Frontal cortex (tissue), 4 donors: ENCODE measurements at places on chromosomes 13 and 19. TPM values are rescaled to one million over a fixed set of nuclear protein-coding genes. Genes with fewer than 3 reads are reported as not detected.

Gene PRTN3
- total RNA-seq: 1.2 TPM

Gene TMIGD2
- not detected for total RNA-seq

Gene ZNF134
- total RNA-seq: 37.5 TPM

Gene TEX26
- 1.2 TPM for total RNA-seq

Gene POU4F1
- total RNA-seq: under 0.01 TPM

Gene LSM14A
- total RNA-seq: 68.1 TPM

Gene AKAP11
- total RNA-seq: 76.2 TPM

Gene ZNF541
- total RNA-seq: under 0.01 TPM

Gene ZNF701
- total RNA-seq: 22.4 TPM

Gene PCDH9
- 64.4 TPM for total RNA-seq

Gene HIF3A
- 3.3 TPM for total RNA-seq

Gene DAND5
- under 0.01 TPM for total RNA-seq

Gene ERFL
- total RNA-seq: not detected

Gene C19orf33
- 0.82 TPM for total RNA-seq

Gene ERCC1
- 55.0 TPM for total RNA-seq

Gene PNPLA6
- 45.2 TPM for total RNA-seq

Gene KLHL1
- total RNA-seq: 70.9 TPM

Gene ZNF433
- total RNA-seq: 16.3 TPM

Gene IRGC
- total RNA-seq: not detected

Gene HSPB6
- under 0.01 TPM for total RNA-seq

Gene PTH2
- total RNA-seq: not detected

Gene SYNE4
- total RNA-seq: not detected

Gene SLC25A41
- 0.41 TPM for total RNA-seq
